NCI-H1417 treated with DMSO at 0.1 percent for 48 hours (cell line): ENCODE measurements at places on chromosomes 7 and 10.

- DNase-seq, result no peak
These were observed 55.3 kb downstream of the CPVL start for GRCh38 chr7:29090836-29091601.

DNA sequence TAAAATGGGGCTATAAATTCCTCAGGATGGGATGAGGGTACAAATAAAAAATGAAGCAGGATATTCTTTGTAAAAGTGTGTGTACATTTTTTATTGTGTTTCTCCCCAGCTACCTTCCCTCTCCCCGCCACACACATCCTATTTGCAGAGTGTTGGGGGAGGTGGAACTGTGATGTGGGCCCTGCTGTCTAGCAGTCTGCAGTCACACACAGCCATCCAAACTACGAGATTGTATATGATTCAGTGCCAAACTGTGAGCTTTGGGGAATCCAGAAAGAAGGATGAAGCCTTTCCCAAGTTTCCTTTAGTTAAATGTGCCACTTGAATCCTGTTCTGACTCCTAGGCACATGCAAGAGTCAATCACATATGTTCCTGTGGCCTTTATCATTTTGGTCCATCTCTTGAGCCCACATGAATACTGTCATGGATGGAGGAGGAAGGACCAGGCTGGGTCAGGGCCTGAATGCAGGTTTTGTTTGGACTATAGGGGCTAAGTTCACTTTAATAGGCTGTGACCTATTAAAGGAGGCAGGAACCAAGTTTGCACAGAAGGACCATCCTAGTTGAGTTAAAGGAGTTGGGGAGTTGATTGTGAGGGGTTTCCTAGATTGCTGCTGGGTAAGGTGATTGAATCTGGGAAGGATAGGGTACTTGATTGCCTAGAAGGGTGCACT is 1.1 kb upstream of the SEMA4G start:
- no peak for DNase-seq

GRCh38 chr7:68760556-68760955 is 837.7 kb upstream of the AUTS2 start:
- DNase-seq, result no peak

DNA sequence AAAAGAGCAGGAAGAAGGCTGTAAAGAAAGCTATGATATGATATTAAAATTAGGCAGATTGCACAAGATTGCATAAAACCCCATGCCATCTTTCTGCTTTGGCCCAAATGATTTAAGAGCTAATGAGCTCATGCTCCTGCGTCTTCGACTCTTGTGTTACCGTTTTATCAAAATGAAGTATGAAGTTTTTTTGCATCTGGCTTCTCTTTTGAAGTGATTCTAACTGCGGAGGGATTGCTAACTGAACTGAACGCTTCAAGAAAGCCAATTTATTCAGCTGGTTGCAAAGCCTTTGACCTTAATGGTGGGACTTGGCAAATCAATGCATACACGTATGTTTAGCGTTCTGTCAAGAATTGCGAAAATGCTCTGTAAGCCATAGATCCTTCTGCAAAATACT is 282.9 kb downstream of the TWIST1 start:
- DNase-seq, result no peak

GRCh38 chr10:51269821-51270220 is 195.5 kb downstream of the PRKG1 start:
- DNase-seq, result no peak

GRCh38 chr7:22179442-22179879 is 177.5 kb downstream of the RAPGEF5 start:
- no peak for DNase-seq

GRCh38 chr10:98418665-98419468 is 3.9 kb upstream of the PYROXD2 start:
- no peak for DNase-seq

DNA sequence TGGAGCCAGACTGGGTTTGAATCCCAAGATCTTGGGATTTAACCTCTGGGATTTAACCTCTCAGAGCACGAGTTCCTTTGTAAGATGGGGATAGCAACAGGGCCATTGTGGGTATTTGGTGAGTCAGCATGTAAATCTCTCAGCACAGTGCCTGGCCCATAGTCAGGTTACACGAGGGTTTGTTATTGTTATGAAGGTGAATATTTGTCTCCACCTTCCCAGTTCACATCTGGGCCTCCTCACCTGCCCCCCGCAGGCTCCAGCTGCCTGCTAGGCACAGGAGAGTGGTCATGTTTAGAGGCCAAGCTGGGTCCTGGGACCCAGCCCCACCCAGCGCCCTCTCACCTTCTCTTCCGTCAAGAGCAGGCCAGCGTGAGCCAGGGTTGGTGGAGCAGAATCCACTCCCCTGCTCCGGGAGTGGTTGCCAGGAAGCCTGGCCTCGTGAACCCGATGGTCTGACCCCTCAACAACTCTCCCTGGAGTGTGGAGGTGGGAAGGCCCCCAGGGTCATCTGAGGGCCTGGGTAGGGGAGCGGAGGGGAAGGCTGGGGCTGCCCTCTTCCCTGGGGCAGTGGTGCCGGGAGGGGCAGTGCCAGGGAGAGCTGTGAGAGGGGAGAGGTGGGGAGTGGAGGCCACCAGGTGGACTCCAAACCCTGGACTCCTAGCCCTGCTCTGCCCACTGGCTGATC is 26.0 kb downstream of the FAM241B start:
- no peak for DNase-seq

DNA sequence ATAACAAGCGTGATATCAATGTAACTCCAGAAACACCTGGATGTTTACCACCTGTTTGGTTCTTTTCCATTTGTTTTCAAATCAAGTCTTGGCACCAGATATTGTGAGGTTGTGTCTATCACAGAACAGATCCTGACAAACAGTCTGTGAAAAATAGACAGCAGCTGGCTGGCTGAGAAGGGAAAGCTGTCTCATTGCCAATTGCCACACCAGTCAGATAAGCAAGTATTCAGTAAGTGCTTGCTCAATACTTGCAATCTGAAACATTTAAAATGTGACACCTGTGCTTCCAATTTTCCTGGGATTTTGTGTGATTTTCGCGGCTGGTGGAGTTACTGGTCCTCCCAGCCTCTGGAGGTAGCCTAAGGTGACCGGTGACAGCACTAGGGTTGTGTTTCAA is 147.9 kb upstream of the MYO3A start:
- no peak for DNase-seq

GRCh38 chr10:44186150-44186549 is 198.7 kb downstream of the CXCL12 start:
- no peak for DNase-seq

DNA sequence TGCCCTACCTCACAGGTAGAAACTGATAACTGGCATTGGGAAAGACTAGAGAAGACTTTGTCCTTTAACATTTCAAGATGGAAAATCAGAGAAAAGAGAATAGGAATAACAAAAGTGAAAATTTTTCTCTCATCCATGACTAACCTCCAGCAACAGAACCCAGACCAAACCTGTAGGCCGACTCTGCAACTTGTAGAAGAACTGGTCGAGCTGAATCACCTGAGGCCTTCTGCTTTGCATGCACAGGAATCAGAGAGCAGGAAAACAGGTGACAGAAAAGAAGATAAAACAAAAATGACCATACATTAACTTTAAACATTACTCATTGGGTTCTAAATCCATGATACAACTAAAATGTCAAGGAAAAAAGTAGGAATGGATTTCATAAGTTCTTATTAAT is 137.1 kb downstream of the SLC25A13 start:
- no peak for DNase-seq

DNA sequence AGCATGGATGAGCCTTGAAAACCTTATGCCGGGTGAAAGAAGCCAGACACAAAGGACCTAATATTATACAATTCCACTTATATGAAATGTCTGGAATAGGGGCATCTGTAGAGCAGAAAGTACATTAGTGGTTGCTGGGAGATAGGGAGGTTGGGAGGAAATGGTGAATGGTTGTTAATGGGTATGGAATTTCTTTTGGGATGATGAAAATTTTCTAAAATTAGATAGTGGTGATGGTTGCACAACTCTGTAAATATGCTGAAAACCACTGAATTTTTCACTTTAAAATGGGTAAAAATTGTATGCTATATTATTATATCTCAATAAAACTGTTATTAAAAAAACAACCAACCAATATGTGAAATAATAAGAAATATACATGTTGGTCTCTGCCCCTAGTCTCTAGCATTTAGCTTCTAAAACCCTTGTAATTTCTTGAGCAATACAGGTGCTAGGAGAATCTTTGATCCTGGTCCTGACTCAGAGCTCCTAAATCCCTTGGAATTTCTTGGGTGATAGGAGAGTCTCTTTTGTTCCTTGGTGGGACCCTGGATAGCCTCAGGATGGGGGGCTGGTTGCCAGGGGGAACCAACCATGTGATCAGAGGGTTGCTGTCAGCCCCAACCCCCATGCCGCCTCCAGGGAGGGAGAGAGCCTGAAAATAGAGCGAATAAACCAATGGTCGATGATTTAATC is 64.0 kb downstream of the TACR2 start:
- no peak for DNase-seq

- DNase-seq, result no peak
These were observed 583.2 kb downstream of the GATA3 start for GRCh38 chr10:8637640-8638039.

- DNase-seq, result no peak
These were observed 104.4 kb upstream of the ANLN start for GRCh38 chr7:36285276-36285675.

- no peak for DNase-seq
These were observed 58.6 kb upstream of the COL13A1 start for GRCh38 chr10:69742928-69743602.

GRCh38 chr10:37960591-37961137 is 15.8 kb downstream of the ZNF25 start:
- DNase-seq, result no peak

DNA sequence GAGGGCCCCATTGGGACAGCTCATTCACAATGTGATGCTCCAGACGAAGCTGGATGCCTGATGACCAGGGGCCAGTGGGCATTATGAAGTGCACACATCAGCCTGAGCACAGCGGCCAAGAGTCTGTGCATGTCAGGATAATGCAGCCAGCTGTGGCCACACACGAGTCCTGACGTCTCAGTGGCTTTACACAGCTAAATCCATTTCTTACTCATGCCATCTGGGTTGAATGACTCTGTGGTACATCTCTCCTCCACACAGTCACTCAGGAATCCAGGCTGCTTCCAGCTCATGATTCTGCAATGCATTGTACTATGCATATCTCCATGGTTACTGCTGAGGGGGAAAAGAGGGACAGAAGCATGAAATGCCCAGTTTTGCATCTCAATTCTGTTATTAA is 123.6 kb downstream of the PRLHR start:
- no peak for DNase-seq

DNA sequence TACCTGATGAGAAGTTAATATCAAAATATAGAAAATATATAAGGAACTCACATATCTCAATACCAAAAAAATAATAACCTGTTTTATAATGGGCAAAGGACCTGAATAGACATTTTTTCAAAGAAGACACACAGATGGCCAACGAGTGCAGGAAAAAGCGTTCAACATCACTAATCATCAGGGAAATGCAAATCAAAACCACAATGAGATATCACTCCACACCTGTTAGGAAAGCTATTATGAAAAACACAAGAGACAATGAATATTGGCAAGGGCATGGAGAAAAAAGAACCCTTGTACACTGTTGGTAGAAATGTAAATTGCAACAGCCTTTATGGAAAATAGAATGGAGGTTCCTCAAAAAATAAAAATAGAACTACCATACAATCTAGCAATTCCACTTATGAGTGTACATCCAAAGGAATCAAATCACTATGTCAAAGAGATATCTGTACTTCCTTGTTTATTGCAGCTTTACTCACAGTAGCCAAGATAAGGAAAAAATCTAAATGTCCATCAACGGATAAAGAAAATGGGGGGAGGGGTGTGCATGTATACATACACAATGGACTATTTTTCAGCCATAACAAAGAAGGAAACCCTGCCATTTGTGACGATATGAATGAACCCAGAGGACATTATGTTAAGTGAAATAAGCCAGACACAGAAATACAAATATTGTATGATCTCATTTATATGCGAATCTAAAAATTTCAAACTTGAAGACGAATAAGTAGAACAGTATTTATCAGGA is 3.6 kb upstream of the ALOX5 start:
- DNase-seq, result no peak

DNA sequence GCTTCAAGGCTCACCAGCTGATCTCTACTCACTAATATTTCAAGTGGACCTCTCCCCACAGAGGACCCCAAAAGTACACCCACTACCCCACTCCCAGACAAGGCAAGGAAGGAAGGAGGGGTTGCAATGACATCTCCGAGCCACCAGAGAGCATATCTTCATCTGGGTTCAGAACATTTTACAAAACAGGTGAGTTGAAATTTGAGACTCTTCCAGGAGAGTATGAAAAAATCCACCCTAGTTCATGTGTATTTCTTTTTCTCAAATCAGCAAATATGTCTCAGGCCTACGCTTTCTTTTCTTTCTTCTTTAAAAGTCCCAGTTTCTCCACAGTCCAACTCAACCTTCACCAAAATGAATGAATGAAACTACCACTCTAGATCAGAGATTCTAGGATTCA is 61.9 kb downstream of the SGMS1 start:
- DNase-seq, result no peak

- no peak for DNase-seq
These were observed 110.9 kb downstream of the ADCY1 start for GRCh38 chr7:45684910-45685618.

DNA sequence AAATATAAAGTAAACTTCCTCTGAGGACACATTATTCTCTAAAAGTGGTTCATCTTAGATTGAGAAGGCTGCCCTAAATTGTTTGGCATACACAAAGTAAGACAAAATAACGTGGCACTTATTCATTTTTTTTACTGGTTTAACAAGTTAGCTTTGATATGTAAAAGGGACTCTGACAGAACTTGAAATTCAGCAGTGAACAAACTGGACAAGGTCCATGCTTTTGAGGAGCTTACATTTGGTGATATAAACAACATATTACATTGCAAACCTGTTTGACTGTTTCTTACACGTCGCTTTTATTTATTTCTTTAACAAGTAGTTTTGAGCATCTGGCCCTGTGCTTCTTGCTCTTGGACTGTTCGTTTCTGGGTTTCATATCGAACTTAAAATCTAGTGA is 253.1 kb upstream of the POM121L12 start:
- no peak for DNase-seq

GRCh38 chr10:1048349-1048731 is 579 bp downstream of the IDI1 start:
- DNase-seq, result no peak

DNA sequence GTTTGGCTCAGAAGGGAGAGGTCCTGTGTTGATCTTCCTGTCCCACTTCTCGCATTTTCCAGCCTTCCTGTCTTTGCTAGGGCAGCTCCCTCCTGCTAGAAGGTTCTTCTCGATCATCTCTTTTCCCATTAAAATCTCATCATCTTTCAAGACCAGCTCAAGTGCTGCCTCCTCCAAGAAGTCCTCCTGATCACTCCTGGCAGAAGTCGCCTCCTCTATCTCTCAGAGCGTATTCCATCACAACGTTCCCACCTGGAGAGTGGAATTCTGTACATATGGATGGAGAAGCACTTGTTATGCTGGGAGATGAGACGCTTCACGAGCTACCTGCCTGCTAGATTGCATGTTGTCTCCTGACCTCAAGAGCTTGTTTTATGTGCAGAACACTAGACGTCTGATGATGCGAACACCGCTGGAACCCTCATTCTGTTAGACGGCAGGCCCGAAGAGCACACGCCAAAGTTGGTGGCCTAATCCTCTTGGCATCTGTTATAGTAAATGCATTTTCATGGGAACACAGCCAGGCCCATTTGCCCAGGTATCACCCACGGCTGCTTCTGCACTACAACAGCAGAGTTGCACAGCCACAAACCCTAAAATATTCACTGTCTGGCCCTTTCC is 68.0 kb upstream of the INSIG1 start:
- no peak for DNase-seq

GRCh38 chr7:112193915-112194502 is 12.2 kb downstream of the DOCK4 start:
- peak; percentile 25 for DNase-seq
